ENCODE measurements at places on chromosomes 1 and 21.

- DNase-seq: no peak
These were observed 4.9 kb upstream of the ABCA4 start for GRCh38 chr1:94125551-94126514.

- no peak for DNase-seq
These were observed 281.6 kb downstream of the PLA2G4A start for GRCh38 chr1:187110351-187110750.

DNA sequence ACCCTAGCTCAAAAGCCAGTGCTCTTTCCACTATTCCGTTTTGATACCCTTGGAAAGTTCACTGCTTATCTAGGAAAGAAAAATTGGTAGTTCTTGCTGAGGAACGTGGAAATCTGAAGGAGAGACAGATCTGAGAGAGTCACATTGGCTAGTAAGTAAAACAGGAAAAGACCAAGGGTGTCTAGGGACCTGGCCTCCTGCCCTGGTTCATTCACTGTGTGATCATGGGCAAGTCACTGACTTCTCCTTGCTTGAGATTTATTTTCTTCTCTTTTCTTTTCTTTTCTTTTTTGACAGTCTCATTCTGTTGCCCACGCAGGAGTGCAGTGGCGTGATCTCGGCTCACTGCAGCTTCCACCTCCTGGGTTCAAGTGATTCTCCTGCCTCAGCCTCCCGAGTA, 90.8 kb downstream of the NFIA start:
- no peak for DNase-seq

DNA sequence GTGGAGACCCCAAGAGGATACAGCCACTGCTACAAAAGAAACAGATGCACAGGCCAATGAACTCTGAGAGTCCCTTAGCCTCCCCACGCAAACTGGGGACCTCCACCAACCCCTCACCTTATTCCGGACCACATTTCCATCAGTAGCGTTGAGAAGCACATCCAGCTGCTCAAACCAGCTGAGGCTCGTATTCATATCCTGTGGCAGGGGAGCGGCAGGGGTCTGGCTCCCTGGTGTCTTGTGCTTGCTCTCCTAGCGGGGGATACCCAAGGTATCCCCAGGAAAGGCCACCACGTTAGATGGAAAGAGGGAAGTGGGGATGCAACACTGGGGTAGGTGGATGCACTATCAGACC, 481 bp downstream of the CCDC163 start:
- DNase-seq: no peak

- DNase-seq: no peak
These were observed 48.8 kb downstream of the SYCP1 start for GRCh38 chr1:114903480-114903879.

DNA sequence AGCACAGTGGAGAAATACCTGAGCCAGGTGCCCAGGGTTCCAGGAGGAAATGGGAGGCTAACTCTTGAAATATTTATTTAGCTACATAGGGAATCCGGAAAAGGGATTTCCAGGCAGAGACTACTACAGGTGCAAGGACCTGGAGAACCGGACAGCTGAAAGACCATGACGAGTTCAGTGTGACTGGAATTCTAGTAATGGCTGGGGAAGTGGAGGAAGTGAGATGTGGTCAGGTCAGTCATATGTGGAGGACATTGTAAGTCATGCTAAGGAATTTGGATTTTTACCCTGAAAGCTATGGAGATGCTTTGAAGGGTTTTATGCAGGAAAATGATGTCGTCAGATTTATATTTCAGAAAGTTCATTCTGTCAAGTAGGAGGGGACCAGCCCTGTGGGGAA, 1.8 kb downstream of the CAP1 start:
- no peak for DNase-seq

All from activated CD8-positive, alpha-beta memory T cell treated with anti-CD3 and anti-CD28 coated beads, Interleukin-2, amount 50 U/mL, for 48 hours (primary cell).